ENCODE measurements at places on chromosomes 11 and 22. TPM values are rescaled to one million over a fixed set of nuclear protein-coding genes. Genes with fewer than 3 reads are reported as not detected.

The NPAS4 gene
- total RNA-seq, result 4.2 TPM

The IFITM10 gene
- 27.2 TPM for total RNA-seq

The UCP3 gene
- 13.9 TPM for total RNA-seq

The SSTR3 gene
- not detected for total RNA-seq

The LRRN4CL gene
- total RNA-seq, result 10.5 TPM

Measured in thoracic aorta (tissue), 2 donors.